HepG2 (cell line): ENCODE measurements at places on chromosomes 1 and 21. TPM values are rescaled to one million over a fixed set of nuclear protein-coding genes. Genes with fewer than 3 reads are reported as not detected.
A peak's percentile ranks its signal among the peaks of the same experiment; 100 is the strongest.

DNA sequence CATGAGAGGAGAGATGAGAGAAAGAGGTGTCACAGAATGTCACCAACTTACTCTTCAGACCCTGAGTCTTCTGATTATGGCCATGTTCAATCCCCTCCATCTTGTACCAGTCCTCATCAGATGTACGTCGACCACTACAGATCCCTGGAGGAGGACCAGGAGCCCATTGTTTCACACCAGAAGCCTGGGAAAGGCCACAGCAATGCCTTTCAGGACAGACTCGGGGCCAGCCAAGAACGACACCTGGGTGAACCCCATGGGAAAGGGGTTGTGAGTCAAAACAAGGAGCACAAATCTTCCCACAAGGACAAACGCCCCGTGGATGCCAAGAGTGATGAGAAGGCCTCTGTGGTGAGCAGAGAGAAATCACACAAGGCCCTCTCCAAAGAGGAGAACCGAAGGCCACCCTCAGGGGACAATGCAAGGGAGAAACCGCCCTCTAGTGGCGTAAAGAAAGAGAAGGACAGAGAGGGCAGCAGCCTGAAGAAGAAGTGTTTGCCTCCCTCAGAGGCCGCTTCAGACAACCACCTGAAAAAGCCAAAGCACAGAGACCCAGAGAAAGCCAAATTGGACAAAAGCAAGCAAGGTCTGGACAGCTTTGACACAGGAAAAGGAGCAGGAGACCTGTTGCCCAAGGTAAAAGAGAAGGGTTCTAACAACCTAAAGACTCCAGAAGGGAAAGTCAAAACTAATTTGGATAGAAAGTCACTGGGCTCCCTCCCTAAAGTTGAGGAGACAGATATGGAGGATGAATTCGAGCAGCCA lies 8.0 kb downstream of the ELOA start:
- H3K27ac ChIP-seq = no peak overlapping the region
- H3K4me3 ChIP-seq = no peak overlapping the region
- H3K36me3 ChIP-seq = peaks cover 77% of the 10 kb centered on the region
- peak; percentile 67 for DNase-seq

GRCh38 chr1:242847390-242847993 lies 323.0 kb upstream of the PLD5 start:
- no peak for DNase-seq
- H3K36me3 ChIP-seq = no peaks in the 10 kb centered on the region
- H3K4me1 ChIP-seq = no peaks in the 10 kb centered on the region
- H3K4me3 ChIP-seq = no peak overlapping the region

- DNase-seq = no peak
- H3K27ac ChIP-seq = no peak overlapping the region
- H3K36me3 ChIP-seq = no peaks in the 10 kb centered on the region
- no peaks in the 10 kb centered on the region for H3K4me1 ChIP-seq
- no peak overlapping the region for H3K4me3 ChIP-seq
These were observed 538.4 kb upstream of the NCAM2 start for GRCh38 chr21:20459838-20460237.

DNA sequence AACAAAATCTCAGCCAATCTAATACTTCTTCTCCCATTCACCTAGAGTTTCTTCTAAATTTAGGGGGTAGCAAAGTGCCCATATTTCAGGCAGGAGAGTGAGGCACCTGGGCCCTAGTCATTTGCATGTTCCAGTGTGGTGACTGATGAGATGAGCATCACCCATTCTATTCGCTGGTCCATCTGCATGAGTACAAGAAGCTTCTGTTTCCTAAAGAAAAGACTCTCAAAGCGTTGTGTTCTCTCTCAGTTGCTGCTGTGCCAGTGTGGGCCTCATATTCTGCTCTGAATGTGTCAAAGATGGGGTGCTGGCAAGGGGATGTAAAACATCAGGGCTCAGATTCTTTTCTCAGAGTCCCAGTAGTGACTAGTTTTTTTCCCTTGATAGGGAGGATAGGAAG lies 16.1 kb upstream of the DPYD start:
- no peak overlapping the region for H3K4me3 ChIP-seq
- H3K27me3 ChIP-seq = no peaks in the 10 kb centered on the region
- no peaks in the 10 kb centered on the region for H3K4me1 ChIP-seq
- no peak for DNase-seq
- no peak overlapping the region for H3K27ac ChIP-seq
- no peaks in the 10 kb centered on the region for H3K36me3 ChIP-seq

DNA sequence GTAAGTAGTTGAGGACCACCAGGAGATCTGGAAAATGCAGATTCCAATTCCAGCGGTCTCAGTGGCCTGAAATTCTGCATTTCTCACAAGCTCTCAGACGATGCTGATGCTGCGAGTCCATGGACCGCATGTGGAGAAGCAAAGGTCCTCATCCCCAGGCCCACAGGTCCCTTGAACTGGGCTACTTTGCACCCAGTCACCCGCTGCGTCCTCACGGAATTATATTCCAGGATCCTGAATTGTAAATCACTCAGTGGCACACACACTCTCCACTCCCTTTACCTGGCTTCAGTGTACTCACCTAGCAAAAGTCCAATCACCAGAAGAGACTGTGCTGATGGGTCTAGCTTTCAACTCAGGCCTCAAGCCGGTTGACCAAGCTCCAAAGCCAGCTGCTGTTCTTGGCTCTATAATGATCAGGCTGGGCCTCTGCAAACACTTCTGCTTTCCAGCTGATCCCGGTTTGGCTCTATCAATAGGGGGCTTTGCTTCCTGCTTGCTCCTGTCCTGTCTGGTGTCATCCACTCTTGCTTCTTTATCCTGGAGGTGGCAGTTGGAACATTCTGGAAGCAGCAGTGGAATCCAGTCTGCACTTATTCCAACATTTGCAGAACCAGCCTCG lies 904 bp upstream of the RPL22 start:
- H3K27me3 ChIP-seq = no peaks in the 10 kb centered on the region
- H3K27ac ChIP-seq = peak overlapping the region; percentile 82
- peaks cover 46% of the 10 kb centered on the region for H3K4me1 ChIP-seq
- H3K4me3 ChIP-seq = peak overlapping the region; percentile 93

Gene CLIC4
- total RNA-seq = 77.4 and 120 TPM in 2 replicates
